ENCODE measurements at places on chromosomes 3 and 15.

DNA sequence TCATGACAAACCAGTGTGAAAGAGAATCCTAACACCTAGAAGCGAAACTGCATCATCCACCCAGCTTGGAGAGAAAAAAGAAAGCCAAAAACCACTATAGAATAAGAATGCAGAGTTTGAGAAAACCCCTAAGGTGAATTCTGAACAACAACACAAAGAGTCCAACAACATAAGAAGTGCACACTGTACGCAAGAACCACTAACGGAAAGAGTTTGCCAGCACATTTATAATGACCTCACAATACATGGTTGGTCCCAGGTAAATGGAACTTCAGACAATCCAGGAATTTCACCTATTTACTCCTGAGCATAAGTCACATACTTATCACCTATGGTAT is 128.3 kb upstream of the BHLHE40 start:
- no peak for DNase-seq

DNA sequence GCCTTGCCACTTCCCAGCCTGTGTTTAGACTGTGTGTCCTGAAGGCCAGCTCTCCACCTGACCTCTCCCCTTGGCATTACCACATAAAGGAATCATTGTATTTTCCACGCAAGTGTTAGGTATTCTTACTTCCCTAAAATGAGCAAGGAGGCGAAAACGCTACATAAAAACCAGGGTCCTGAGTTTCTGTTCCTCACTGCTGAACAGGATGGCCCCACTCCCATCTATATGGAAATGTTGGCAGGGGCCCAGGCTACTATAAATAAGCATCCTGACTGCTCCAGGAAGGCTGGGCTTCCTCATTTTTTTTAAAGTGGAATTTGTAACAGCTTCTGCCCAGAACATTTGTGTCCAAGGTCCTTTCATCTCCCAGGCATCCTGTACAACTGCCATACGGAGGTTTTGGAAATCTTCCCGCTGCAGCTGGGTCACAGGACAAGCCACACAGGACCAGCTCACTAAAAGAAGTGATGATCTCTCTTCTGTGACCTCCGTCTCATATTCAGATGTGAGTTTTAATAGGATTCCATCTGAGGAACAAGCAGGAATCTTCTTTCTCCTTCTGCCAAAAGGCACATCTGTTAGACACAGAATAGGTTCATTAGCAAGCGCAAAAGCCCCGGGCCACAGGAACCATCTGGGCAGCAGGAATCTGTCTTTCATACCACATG is 56.4 kb upstream of the LIMD1 start:
- DNase-seq, result peak; percentile 37

GRCh38 chr3:160811237-160811548 is 55.2 kb downstream of the PPM1L start:
- DNase-seq, result no peak

- DNase-seq, result no peak
Measured at GRCh38 chr3:196186651-196187573, 24.3 kb downstream of the ZDHHC19 start.

- no peak for DNase-seq
Measured at GRCh38 chr15:40938536-40938870, 9.4 kb downstream of the DLL4 start.

All from DMS 273 treated with DMSO at 0.1 percent for 48 hours (cell line).